ENCODE measurements at places on chromosomes 1 and 21. TPM values are rescaled to one million over a fixed set of nuclear protein-coding genes. Genes with fewer than 3 reads are reported as not detected.
A peak's percentile ranks its signal among the peaks of the same experiment; 100 is the strongest.

DNA sequence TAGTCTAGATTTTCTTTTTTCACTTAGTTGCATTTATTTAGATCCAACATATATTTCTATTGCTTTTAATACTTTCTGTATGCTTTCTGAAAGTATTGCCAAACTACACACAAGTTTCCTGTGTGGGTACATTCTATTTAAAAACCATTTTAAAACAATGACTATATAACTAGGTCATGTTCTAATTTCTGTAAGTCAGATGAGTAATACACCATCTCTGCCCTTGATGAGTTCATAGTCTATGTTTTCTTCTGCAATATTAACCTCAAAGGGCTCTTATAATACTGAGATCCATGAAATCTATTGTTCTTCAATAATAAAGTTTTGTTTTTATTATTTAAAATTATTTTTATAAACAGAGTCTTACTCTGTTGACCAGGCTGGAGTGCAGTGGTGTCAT is 68.3 kb downstream of the RNASEL start:
- no peaks in the 10 kb centered on the region for H3K27me3 ChIP-seq
- H3K36me3 ChIP-seq = peaks cover 4% of the 10 kb centered on the region
- H3K4me1 ChIP-seq = no peaks in the 10 kb centered on the region

DNA sequence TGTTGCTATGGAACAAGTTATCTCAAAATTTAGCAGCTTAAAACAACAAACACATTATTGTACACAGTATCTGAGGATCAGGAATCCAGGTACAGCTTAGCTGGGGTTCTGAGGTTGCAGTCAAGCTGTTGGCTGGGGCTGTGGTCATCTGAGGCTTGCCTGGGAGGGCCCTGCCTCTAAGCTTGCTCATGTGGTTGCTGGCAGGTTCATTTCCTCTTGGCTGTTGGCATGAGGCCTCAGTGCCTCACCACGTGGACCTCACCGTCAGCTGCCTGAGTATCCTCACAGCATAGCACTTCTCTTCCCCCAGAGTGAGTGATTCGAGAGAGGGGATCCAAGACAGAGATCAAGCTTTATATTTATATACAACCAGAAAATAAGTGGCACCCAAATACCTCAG is 18.6 kb downstream of the NTPCR start:
- no peaks in the 10 kb centered on the region for H3K4me1 ChIP-seq
- H3K36me3 ChIP-seq = peaks cover 65% of the 10 kb centered on the region
- no peak overlapping the region for H3K27ac ChIP-seq
- H3K4me3 ChIP-seq = no peak overlapping the region

DNA sequence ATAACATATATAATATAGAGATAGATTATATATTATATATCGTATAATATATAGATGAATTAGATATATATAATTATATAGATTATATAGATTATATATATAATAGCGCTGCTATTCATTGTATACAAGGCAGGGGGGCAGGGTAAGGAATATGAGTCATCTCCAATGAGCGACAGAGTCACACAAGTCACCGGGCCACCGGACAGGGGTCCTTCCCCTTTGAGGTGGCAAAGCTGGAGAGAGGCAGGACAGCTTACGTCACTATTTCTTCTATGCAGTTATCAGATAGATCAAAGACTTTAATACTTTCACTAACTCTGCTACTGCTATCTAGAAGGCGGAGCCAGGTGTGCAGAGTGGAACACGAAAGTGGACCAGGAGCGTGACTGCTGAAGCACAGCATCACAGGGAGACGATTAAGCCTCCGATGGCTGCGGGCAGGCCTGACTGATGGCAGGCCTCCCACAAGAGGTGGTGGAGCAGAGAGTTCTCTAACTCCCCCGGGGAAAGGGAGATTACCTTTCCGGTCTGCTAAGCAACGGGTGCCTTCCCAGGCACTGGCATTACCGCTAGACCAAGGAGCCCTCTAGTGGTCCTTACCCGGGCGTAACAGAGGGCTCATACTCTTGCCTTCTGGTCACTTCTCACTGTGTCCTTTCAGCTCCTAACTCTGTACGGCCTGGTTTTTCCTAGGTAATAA is 2154.7 kb downstream of the MRPL39 start:
- H3K27me3 ChIP-seq = no peaks in the 10 kb centered on the region
- no peaks in the 10 kb centered on the region for H3K36me3 ChIP-seq
- peak overlapping the region; percentile 50 for H3K4me3 ChIP-seq
- DNase-seq = peak; percentile 73

DNA sequence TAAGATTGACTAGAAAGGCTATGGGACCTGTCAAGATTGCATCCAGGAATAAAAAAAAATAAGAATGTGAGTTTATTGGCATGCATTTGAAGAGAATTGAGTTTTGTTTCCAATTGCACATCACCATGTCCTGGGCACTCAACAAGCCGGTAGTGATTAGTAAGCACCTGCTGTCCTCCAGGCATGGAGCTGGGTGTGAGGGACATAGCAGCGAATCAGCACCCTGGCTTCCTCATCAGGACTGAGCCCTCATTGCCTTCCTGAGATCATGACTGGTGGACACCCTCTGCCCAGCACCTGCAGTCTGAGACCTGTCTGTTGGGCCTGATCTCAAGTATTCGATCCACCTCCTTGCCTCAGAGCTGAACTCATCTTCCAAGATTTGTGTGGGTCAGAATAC is 26.8 kb downstream of the S100A6 start:
- H3K27ac ChIP-seq = no peak overlapping the region
- peaks cover 3% of the 10 kb centered on the region for H3K4me1 ChIP-seq
- H3K36me3 ChIP-seq = no peaks in the 10 kb centered on the region

DNA sequence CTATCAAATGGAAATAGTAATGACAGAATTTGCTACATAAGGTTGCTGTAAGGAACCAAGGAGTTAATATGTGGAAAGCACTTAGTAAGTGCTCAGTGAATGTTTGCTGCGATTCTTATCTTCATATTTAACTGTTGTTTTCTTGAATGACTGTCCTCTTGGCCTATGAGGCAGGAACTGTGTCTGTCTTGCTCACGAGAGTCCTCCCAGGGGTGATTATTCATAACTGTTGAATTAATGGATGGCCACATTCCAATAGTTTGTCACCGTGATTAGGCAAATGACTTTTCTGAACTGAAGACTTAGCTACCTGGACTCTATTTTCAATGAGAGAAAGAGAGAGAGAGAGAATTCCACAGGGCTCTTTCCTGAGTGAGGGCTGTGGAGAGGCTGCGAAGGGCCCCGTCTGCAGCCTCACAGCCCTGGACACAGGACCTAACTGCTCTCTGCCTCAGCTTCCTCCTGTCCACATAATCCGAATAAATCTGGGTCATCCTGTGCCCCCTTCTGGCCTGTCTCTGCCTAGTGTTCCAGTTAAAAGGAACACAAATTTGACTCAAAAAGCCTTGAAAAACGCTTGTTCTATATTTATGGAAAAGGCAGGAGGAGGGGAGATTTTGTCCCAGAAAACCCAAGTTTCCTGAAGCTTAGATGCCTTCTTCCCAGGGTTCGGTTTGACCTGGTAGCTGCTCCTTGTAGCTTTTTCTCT is 8.5 kb downstream of the EDN2 start:
- no peak overlapping the region for H3K4me3 ChIP-seq
- no peak overlapping the region for H3K27ac ChIP-seq
- H3K27me3 ChIP-seq = no peaks in the 10 kb centered on the region
- no peak for DNase-seq
- peaks cover 11% of the 10 kb centered on the region for H3K4me1 ChIP-seq
- no peaks in the 10 kb centered on the region for H3K36me3 ChIP-seq

GRCh38 chr1:232648316-232648715 is 18.4 kb upstream of the SIPA1L2 start:
- no peaks in the 10 kb centered on the region for H3K27me3 ChIP-seq
- no peaks in the 10 kb centered on the region for H3K4me1 ChIP-seq
- H3K36me3 ChIP-seq = no peaks in the 10 kb centered on the region
- no peak for DNase-seq
- H3K27ac ChIP-seq = no peak overlapping the region
- H3K4me3 ChIP-seq = no peak overlapping the region

GRCh38 chr21:16908077-16908476 is 604.8 kb upstream of the CXADR start:
- no peaks in the 10 kb centered on the region for H3K27me3 ChIP-seq
- no peak overlapping the region for H3K27ac ChIP-seq
- H3K36me3 ChIP-seq = peaks cover 1% of the 10 kb centered on the region
- peaks cover 10% of the 10 kb centered on the region for H3K4me1 ChIP-seq
- H3K4me3 ChIP-seq = no peak overlapping the region
- DNase-seq = no peak

DNA sequence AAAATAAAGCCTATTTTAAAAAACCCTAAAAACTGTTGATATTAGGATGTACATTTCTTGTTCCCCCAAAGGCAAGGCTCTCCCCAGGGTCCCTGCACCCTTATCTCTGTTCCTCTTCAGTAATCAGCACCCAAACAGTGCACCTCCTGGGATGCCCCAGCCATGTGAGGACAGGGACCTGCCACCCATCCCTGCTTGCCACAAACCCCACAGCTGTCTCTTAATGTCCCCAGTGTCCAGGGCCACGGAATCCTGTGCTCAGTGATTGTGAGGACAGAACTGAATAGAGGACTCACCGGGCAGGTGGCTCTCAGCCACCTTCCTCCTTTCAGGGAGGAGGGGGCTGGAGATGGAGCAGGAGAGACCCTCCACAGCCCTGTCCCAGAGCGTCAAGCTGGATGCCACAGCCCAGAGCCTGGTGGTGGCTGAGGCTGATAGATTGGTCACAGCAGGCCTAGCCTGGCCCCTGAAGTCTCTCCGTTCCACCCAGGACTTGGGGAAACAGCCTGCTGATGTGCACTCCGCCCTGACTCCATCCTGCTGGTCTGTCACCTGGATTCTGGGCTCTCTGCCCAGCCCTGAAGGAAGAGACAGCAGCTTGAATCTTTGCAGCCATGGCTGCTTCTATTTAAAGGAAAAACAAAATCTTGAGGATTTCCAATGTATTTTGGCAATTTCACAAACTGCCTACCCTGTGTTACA is 23.1 kb downstream of the RNF187 start:
- H3K4me1 ChIP-seq = no peaks in the 10 kb centered on the region
- H3K27me3 ChIP-seq = peaks cover 93% of the 10 kb centered on the region
- no peak for DNase-seq
- no peak overlapping the region for H3K27ac ChIP-seq
- peaks cover 8% of the 10 kb centered on the region for H3K36me3 ChIP-seq

- DNase-seq = no peak
- peaks cover 12% of the 10 kb centered on the region for H3K36me3 ChIP-seq
- no peak overlapping the region for H3K4me3 ChIP-seq
- peak overlapping the region; percentile 12 for H3K27ac ChIP-seq
- H3K27me3 ChIP-seq = no peaks in the 10 kb centered on the region
- peaks cover 9% of the 10 kb centered on the region for H3K4me1 ChIP-seq
Measured at GRCh38 chr1:52533713-52534112, 19.2 kb downstream of the TUT4 start.

DNA sequence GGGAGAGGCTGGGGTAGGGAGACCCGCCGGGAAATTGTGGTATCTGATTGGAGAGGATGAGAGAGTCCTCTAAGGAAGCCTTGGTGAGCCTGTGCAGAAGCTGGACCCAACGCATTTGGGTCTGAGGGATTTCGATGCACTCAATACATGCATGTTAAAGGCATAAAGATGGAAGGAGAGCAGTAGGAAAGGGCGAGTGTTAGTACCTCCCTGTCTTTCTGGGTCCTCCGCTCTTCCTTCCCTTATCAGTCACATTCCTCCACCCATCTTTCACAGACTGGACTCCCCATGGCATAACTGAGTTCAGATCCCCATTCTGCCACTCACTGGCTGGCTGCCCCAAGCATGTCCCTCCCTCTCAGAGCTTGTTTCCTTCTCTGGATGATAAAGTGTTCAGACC is 7.3 kb downstream of the RGS16 start:
- DNase-seq = no peak
- H3K27ac ChIP-seq = no peak overlapping the region
- no peak overlapping the region for H3K4me3 ChIP-seq
- no peaks in the 10 kb centered on the region for H3K27me3 ChIP-seq
- H3K4me1 ChIP-seq = peaks cover 7% of the 10 kb centered on the region

DNA sequence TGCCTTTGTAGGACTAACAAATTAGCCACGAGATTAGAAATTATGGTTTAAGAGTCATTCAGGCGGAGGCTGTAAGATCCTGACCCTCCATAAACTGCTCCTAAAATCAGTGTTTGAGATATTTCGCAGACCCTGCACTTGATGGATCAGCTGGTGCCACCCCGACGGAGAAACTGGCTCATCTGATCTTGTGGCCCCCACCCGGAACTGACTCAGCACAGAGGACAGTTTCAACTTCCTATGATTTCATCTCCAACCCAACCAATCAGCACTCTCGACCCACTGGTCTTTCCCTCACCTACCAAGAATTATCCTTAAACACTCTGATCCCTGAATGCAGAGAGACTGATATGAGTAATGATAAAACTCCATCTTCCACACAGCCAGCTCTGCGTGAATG is 3.7 kb upstream of the JAM2 start:
- no peak for DNase-seq
- H3K27ac ChIP-seq = no peak overlapping the region
- no peaks in the 10 kb centered on the region for H3K36me3 ChIP-seq
- H3K4me3 ChIP-seq = no peak overlapping the region

DNA sequence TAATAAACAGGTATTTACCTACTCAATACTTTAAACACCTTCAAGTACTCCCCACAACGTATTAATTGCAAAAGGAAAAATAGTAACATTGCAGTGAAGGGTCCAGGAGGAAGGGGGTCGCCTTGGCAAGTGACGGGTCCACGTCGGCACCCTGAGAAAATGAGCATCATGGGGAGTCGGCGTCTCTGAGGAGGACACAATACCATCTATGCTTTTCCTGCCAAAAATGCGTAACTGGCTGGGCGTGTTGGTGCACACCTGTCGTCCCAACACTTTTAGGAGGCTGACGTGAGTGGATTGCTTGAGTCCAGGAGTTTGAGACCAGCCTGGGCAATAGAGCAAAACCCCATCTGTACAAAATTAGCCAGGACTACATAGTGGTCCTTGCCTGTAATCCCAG is 7.3 kb downstream of the FTCD start:
- peak; percentile 5 for DNase-seq
- peaks cover 18% of the 10 kb centered on the region for H3K4me1 ChIP-seq
- H3K4me3 ChIP-seq = no peak overlapping the region
- 0 out of 2 replicates have a peak overlapping the region, but pooled peaks have one; percentile 46 for H3K27ac ChIP-seq
- peaks cover 3% of the 10 kb centered on the region for H3K36me3 ChIP-seq

Gene GNAT2
- 0.14 TPM for total RNA-seq

Gene NCSTN
- total RNA-seq = 71.9 TPM

Gene NCF2
- 0.41 TPM for total RNA-seq

Gene OR2AK2
- total RNA-seq = not detected

Gene C8A
- total RNA-seq = 0.13 TPM

Gene OR2T2
- total RNA-seq = not detected

All from WTC11 (cell line).